ENCODE measurements at places on chromosomes 6 and 20. TPM values are rescaled to one million over a fixed set of nuclear protein-coding genes. Genes with fewer than 3 reads are reported as not detected.

- peak; percentile 42 for DNase-seq
These were observed 9.4 kb downstream of the TREML2 start for GRCh38 chr6:41191569-41191968.

GRCh38 chr6:108132863-108133262, 33.0 kb upstream of the NR2E1 start:
- DNase-seq = no peak

GRCh38 chr6:112408522-112408921, 61.4 kb downstream of the RFPL4B start:
- DNase-seq = no peak

GRCh38 chr6:3442431-3443220, 14.2 kb downstream of the SLC22A23 start:
- DNase-seq = no peak

- no peak for DNase-seq
These were observed 58.2 kb downstream of the IRF4 start for GRCh38 chr6:449486-450419.

DNA sequence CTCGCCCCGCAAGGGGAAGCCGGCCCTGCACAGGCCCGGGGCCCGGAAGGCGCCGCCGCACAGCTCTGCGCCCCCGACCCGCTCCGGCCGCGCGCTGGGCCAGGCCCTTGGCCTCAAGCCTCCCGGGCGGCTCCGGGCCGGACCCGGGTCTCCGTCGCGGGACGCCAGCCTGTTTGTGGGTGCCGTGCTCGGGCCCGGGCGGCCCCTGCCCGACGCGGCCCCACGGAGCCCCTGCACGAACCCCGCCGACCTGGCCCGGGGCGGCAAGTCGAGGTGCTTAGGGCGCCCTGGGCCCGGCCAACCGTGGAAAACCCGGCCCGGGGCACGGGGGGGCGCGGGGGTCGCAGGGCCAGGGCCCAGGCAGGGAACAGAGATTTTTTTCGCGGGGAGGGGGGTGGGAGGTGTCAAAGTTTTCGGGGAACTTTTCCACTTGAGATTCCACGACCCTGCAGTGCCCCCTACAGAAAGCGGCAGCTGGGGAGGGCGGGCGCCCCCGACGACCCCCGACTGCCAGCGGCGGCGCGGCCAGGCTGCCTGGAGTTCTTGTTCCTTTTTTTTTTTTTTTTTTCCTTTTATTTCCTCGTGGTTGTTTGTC, 805 bp upstream of the STX16 start:
- DNase-seq = peak; percentile 29

- no peak for DNase-seq
These were observed 66.5 kb downstream of the EPM2A start for GRCh38 chr6:145668844-145669243.

GRCh38 chr6:149065121-149065520, 252.4 kb upstream of the TAB2 start:
- DNase-seq = no peak

DNA sequence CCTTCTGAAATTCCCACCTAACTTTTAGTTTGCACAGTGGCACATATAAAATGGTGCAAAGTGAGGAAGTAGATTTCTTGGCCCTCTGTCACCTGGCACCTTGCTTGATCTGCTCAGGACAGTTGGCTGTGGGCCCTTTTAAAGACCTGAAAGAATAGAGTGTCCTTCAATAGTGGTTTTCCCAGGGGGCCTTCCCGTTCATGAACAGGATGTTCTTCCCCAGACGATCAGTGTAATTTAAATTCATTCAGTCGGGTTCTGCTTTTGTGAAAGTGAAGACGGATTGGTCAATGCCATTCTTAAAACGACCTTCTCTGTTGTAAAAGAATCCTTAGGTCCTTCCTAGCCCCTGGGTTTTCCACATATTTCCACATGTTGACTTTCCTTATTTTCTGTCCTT, 178.5 kb downstream of the SASH1 start:
- DNase-seq = no peak

DNA sequence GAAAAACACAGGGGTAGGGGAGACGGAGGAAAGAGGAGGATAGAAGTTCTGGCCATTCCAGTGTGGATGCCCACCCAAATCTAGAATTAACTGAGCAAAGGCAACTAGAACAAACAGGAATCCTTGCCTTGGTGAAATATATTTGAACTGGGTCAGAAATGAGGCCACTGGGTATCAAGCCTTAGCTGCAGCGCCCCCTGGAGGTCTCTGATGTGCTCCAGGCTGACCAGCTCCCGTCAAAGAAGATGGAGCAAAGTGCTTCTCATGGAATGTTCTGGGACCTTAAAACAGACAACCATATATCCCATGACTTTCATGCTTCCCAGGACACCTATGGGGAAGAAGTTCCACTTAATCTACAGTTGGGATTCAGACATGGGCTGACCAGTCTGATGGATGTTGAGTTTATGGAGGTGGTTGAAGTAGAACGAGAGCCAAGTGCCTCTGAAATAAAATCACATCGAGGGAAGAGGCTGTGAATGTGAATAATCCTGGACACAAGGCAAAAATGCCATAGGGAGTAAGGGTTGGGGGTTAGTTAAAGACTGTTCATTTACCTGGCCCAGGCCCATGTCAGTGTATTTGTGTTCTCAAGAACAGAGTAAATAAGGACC, 50.4 kb downstream of the HLA-DPB1 start:
- DNase-seq = peak; percentile 73

DNA sequence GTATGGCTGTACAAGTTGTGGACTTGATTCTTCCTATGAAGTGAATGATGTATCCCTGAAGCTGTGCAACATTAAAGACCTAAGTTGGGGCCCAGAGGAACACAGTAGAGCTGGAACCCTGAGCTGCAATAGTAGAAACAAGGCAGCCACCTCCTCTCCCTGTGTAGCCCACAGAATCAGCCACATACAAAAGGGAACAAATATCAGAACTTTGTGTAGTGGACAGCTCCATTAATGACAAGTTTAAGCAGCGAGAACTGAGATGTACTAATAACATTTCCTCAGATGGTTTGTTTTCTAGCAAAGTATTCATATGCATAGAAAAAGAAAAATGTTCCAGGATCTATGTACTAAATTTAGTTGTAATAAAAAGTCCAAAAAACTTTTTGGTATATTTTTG, 19.2 kb downstream of the PHACTR1 start:
- DNase-seq = no peak

DNA sequence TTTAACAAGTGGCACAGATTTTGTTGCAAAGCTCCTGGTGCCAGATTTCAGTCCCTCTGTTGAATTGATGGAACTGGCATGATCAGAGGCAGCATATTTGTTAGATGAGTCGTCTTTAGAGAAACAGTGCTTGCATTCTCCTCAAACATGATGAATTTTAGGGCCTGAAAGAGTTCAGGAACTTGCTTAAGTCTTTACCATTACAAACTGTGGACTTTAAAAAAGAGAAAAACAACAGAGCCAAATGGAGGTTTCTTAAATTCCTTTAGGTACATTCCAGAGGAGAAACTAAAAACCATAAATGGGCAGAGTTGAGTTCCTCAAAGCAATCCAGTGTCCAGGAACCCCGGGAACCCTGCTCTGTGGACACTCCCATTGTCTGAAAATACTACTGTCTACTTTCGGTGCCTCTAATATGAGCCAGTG, 2.5 kb downstream of the GTF2H5 start:
- DNase-seq = no peak

DNA sequence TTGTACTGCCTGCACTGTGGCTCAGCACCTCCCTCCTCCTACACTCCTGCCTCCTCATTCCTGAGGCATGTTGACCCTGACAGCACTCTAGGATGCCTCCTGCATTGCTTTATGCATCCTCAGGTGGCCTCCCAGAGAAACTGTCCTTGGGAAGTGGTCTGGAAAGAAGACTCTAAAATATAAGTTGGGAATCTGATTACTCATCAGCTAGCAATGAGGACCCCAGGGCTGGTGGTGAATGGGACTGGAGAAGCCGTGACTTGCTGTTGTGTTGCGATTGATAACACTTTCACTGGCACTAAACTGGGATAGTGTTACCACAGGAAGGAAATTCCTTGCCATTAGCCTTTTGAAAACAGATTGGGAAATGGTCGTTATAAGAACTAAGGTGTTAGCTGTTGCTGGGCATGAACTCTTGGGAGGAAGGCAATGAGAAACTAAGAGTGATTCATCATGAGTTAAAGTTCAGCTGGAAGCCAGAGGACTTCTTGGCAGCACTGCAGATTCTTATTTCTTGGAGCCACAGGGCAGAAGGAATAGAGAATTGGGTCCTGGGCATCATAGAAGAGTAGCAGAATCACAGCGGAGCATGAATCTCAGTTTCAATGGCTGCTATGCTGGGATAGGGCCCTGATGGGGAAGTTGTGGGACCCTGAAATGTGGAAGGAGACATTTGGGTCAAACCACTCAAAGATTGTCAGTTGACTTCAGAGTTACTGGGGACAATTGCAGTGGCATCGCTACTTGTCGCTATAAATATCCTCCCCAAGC, 10.1 kb upstream of the SIRPD start:
- DNase-seq = no peak

DNA sequence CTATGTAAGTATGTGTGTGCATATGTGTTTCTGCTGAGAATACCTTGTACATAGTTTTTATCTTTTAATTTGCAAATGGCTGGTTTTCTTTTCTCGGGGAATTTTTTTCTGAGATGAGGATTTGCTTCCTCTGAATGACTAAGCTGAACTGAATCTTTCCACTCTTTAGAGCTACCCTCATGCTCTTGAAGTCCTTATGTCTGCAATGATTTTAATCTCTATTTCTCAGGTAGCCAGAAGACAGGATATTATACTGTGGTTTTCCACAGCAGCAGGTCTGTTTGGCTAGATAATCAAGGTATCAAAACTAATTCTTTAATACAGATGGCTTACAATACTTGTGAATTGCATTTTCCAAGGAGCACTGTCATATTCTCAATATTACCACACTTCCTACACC, 114.7 kb downstream of the PLCB1 start:
- DNase-seq = no peak

DNA sequence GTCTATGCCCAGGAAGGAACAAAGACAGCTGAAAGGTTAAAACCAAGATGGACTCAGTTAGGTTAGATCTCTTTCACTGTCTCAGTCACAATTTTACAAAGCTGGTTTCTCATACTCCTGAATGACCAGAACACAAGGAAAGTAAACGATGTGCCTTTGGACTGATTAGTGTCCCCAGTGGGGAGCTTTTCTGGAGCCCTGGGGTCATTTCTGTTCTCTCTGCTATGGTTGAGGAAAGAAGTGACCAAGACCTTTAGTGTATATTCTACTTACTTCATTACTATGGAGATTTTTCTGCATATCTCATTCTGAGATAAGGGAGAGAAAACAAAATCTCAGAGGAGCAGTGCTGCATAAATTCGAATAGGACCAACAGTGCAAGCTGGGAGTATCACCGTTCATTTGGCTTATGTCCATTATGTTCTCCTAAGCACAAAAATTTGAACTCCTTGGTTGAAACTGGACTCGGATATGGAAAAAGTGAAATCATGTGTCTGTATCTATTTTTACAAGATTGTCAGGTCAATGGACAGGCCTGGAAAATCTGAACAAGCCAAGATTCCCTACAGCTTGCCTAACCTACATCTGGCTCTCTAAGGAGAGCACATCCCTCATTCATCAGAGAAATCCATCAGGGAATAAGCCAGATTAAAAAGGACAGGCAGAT, 34.4 kb upstream of the ENPP1 start:
- DNase-seq = no peak

- DNase-seq = no peak
These were observed 544.7 kb downstream of the CDH26 start for GRCh38 chr20:60502881-60503280.

GRCh38 chr6:127131275-127131674, 12.8 kb downstream of the RSPO3 start:
- DNase-seq = no peak

- no peak for DNase-seq
These were observed 532.2 kb downstream of the CDH26 start for GRCh38 chr20:60490217-60491050.

DNA sequence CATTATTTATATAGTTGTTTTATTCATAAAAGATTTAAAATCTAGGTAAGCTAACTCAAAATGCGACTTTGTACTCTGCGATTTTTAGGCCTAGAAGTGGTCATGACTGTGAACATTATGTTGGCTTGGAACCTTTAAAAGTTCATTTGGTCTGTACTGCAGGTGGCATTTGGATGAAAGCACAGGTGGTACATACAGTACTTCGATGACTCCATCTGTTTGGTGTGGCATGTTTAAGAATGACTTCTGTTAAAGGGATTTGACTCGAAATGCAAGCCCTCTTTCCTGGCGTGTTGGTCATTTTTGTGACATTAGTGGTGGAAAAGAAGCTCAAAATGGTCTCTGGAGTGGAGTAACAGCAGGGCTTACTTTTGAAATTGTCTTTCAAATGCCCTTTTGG, 118.1 kb downstream of the UST start:
- no peak for DNase-seq

GRCh38 chr6:139161169-139161568, 26.3 kb downstream of the HECA start:
- DNase-seq = no peak

- no peak for DNase-seq
These were observed 46.5 kb downstream of the NFATC2 start for GRCh38 chr20:51495921-51496545.

DNA sequence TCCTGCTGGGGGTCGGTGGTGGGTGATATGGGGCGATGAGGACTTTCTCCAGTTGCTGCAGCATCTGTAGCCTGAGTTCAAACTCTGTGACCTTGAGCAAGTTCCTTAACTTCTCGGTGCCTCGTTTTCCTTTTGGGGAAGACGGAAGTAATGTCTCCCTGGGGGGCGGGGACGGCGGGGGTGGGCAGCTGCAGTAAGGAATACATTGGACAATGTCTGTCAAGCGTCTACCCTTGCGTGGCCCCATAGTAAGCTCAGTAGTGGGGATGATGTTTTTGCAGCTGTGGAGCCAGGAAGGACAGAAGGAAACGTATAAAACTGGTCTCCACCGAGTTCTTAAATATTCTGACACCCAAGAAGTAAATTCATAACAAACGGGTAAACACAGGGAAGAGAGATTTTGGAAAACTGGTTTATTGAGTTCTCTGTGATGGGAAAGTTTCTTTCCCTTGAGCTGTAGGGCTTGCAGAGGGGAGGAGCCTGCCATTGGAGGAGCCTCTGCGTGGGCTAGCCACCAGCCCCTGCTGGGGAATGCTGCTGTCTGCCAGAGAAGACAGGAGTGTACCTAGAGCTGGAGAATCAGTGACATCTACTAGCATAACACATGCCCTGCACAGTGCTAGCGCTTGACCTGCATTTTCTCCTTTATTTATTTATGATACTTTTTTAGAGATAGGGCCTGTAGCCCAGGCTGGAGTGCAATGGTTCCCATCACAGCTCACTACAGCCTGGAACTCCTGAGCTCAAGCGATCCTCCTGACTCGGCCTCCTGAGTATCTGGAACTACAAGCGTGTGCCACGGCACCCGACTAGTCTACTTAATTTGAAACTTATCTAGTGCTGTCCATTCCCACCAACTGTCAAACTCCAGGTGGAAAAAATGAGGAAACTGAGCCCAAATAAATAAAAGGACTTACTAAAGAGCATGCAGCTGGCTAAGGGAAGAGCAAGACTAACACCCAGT, 1.2 kb upstream of the ACSS1 start:
- DNase-seq = peak; percentile 56

The PRSS16 gene
- 0.49 TPM for total RNA-seq

The DEFB123 gene
- not detected for total RNA-seq

The ADAM33 gene
- 10.8 TPM for total RNA-seq

The LPIN3 gene
- total RNA-seq = 19.9 TPM

The LRRC1 gene
- total RNA-seq = 2.7 TPM

The NR2E1 gene
- total RNA-seq = not detected

The ESF1 gene
- 15.5 TPM for total RNA-seq

The SNHG17 gene
- total RNA-seq = 5.1 TPM

All from left ventricle myocardium inferior (tissue), 1 donor.